ENCODE measurements at places on chromosomes 16 and 17.

DNA sequence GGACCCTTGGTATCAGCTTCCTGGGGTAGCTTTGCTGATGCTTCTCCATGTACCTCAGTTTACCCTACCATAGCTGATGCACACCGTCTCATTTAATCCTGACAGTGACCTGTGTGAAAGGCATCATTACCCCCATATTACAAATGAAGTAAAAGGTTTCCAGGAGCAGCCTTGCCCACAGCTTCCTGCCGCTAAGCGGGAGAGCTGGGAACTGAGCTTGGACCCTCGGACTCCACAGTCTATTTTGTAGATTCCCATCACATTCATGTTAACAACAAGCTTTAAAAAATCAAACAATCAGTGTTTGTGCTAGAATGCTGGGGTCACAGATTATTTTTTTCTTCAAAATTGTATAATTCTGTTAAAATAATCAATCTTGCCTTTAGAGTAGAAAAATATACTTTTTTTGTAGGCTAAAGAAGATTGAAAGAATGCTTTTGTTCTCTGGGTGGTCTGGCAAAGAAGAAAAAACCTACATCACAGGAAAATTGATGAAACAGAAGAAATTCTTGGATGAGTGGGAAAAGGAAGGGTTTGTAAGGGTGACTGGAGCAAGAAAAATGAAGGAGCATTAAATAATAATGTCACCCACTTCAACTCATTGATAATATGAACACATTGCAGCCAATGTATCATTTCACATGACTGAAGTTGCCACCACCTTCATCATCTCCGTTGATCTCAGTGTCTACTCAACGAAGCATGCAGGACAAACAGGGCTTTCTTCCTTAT is 9.5 kb upstream of the USP10 start:
- no peak for DNase-seq

DNA sequence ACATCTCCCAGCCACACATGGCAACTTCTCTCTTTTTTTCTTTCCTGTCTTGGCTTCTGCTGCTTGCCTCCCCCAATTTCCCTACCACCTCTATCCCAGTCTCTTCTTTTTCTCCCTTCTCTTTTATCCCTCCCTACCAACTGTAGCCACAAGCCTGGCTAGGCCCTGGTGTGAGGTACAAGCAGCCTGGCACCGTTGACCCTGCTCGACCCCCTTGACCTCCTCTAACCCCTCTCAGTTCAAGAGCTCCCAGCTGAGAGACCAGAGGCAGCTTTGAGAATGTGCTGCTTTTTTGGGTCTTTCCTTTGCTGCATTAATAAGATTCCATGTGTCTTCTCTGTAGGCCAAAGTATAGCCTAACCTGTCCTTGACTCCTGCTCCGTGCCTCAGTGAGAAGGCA is 32.3 kb downstream of the B9D1 start:
- no peak for DNase-seq

- no peak for DNase-seq
Measured at GRCh38 chr16:13883276-13883675, 36.7 kb upstream of the ERCC4 start.

DNA sequence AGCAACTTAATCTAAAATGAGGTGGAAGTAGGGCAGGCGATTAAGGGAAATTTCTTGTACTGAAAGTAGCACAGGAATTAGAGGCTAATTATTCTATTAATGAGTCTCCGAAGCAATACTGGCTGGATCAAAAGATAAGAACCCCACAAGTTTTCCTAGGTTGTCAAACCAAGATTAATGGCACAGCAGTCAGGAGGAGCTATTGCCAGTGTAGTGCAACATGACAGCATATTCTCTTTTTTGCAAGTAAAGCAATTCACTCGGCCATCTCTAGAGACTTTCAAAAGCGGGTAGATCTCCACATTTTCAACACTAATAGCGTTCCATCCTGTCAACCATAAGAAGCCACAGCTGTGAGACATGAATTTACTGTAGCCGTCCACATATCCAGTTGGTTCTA is 81.2 kb downstream of the CYB561 start:
- DNase-seq, result no peak

DNA sequence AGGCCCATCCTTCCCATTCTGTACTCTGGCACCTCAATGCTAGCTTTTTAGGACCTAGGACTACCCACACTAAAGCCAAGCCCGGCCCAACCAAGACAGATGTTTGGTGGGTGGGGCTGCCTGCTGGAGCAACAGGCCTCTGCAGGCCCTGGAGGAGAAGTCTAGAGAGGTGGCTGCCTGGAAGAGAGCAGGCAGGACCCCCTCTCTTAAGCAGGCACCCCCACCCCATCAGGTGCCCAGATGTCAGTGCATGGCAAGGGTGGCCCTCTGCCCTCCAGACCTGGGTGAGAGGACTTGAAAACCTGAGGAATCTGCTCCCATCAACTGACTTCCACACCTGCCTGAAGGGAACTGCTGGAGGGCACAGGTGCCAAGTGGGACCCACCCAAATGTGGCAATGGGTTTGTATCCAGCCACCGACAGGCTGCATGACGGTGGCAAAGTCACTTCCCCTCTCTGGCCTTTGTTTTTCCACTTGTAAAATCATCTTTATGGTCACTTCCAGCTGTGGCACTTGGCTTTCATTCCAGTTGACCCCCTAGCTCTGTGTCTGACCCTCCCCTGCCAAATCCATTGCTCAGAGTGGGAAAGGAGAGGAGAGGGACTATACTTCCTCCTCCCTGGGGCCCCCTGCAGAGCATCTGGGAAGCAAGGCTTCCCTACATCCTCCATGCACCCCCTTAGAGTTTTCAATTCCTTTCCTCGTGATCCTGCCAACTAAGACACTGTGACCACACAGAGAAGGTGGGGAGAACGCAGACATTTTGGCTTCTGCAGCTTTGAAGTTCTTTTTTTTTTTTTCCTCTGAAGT is 1.7 kb upstream of the STAT5A start:
- DNase-seq, result no peak

DNA sequence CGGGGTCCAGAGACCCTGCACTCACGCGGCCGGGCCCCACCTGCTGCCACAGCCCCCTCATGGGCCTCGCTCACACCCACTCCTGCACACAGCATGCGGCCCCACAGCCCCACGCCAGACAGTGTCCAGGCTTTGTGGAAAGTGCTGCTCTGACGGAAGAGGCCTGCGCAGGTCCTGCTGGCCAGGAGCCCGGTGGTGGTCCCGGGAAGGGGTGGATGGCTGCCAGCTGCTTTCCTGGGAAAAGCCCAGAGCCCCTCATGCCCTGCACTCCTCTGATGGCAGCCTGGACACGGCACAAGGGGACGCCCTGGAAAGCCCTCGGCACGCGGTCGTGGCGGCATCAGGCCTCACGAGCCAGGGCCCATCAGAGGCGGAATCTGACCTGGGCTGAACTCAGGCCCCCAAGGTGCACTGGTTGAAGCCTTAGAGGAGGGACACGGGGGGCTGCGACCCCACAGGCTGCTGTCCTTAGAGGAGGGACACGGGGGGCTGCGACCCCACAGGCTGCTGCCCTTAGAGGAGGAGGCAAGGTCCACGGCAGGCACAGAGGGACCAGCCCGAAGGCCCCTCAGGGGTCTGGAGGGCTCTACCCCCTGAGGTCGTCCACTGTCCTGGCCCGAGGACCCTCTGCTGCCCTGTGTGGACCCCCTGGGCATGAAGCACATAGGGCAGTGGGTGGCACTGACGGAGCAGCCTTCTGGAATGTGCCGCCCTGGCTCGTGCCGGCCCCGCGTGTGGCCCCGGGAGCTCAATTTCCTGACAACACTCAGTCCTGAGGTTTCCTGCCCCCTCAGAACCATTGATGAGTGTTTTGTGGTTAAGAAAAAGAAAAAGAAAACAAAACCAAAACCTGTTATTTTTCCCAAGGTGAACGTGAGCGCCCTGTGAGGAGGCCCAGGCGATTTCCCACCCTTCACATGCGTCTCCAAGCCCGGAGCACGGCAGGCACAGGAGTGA is 22.1 kb downstream of the SOX8 start:
- peak; percentile 14 for DNase-seq

GRCh38 chr17:17722081-17722905 is 41.0 kb downstream of the RAI1 start:
- peak; percentile 58 for DNase-seq

DNA sequence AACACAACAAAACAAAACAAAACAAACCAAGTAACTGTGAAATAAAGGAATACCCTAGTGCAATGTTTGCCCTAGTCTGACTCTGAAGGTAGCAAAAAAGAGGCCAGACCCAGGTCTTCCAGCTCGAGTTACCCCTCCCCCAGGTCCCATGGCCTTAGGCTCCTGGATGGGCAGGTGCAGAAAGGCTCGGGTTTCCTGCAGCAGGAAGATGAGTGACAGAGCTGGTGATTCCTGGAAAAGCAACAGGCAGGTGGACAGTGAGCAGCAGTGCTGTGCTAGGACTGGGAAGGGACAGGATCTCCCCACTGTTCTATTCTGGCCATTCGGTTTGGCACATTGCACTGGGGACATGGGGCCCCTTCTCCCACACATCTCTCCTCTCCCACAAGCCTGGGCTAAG is 42.9 kb upstream of the MRTFB start:
- DNase-seq, result no peak

GRCh38 chr17:40491486-40491885 is 9.9 kb downstream of the TNS4 start:
- DNase-seq, result no peak

GRCh38 chr17:60631119-60631518 is 31.1 kb downstream of the PPM1D start:
- no peak for DNase-seq

GRCh38 chr17:78526231-78527025 is 50.8 kb downstream of the DNAH17 start:
- DNase-seq, result no peak

- DNase-seq, result no peak
Measured at GRCh38 chr16:69371564-69371963, 14.2 kb downstream of the TERF2 start.

GRCh38 chr16:67430977-67431774 is at the start of gene HSD11B2:
Gene HSD11B2, plus strand, starts transcription at chr16:67431121. Its CDS starts 128 bp downstream, at chr16:67431249.
- DNase-seq, result peak; percentile 45

GRCh38 chr16:85479972-85480726 is 133.0 kb upstream of the GSE1 start:
- DNase-seq, result no peak

DNA sequence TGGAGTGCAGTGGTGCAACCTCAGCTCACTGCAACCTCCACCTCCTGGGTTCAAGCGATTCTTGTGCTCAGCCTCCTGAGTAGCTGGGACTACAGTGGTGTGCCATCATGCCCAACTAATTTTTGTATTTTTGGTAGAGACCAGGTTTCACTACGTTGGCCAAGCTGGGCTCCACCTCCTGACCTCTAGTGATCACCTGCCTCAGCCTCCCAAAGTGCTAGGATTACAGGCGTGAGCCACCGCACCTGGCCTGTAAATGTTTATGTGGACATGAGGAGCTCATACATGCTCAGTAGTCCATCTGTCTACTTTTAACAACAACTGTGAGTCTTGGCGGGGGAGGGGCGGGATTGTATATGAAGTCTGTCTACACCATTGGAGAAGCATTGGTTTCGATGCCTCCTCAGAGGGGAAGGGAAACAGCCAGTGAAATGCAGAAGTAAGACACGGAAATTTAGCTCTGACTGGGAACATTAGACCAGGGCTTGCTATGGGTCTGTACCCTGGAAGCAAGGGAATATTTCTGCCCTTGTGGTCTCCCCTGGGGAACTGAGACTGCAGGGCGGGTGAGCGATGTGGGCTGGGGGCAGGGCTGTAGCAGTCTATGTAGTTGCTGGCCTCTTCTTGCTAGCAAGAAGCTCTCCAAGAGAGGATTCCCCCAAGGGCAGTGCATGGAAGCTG is 9.3 kb downstream of the NUBP1 start:
- no peak for DNase-seq
